MG63 (cell line): ENCODE measurements at places on chromosomes 4 and X. TPM values are rescaled to one million over a fixed set of nuclear protein-coding genes. Genes with fewer than 3 reads are reported as not detected.

DNA sequence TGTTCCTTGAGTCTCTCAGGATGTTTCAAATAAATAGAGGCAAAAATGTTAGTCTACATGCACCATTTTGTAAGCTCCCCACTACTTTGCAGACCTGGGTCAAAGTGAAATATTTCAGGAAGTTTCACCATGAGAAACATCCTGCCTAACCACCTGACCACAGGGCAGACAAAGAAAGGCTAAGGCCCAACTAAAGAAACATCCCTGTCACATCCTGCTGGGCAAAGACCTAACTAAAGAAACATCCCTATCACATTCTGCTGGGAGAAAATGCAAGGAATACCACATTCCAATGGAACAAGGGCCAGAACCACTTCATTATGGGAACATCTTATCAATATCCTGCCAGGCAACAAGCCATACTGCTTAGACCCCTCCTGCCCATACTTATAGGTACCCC lies 1303.4 kb downstream of the TECRL start:
- DNase-seq = no peak

- no peak for DNase-seq
These were observed 142.6 kb downstream of the EGF start for GRCh38 chr4:110055158-110055768.

The FAM47B gene
- not detected in 2 replicates for total RNA-seq

DNA sequence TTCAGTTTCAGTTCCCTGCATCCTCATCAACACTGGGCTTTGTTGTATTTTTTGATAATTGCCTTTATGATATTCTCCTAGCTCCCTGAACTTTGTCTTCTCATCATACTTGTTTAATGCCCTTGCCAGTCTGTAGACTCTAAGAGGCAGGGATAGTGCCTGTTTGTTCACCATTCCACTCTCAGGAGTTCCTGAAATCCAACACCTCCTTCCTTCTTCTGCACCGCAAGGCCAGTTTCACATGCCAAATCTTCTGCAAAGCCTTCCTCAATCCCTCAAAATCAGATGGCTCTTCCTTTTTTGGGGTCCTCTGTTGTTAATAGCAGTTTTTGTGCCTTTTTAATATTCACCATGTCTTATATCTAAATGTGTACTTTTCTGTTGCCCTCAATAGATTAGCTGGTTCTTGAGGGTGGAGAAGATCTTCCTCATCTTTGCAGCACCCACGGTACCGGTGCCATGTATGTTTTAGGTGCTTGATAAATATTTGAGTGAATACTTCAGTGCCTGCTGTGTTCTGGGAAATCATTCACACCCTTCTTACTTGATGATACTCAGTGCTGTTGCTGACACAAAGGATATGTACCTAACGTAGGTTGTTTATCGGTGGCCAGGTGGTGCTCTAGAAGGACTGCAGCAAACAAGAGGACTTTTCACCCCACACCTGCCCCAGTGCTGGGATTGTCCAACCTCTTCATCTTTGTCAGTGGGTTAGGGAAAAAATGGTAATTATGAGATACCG lies 85.3 kb upstream of the LIMCH1 start:
- DNase-seq = no peak

- no peak for DNase-seq
These were observed 44.8 kb upstream of the RPS6KA3 start for GRCh38 chrX:20311505-20311904.

The GPR173 gene
- total RNA-seq = 0.63 TPM in 1 of 2 replicates, not detected in the other

The ZNF630 gene
- not detected in 2 replicates for total RNA-seq
